Fibroblast of skin of left quadriceps (primary cell): ENCODE measurements at places on chromosomes 13 and 19.

DNA sequence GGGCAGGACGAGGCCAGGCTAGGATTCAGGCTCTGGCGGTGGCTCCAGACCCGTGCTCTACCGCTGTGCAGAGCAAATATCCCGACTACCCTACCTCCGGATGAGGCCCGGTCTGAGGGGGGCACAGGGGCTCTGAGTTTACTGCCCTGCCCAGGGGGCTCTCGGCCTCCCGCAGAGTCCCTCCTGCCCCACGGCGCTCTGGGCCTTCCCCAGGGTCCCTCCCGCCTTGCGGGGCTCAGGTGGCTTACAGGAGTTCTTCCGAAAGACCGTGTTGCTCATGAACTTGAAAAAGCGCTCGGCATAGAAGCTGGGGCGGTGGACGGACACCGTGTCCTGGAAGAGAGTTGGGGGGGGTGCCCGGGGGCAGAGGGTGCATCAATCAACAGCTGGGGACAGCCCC is 19.1 kb upstream of the CACTIN start:
- no peak for DNase-seq

GRCh38 chr19:33784432-33784831 is 12.2 kb upstream of the KCTD15 start:
- no peak for DNase-seq

GRCh38 chr19:18306209-18306887 is 16.5 kb downstream of the LSM4 start:
- DNase-seq = no peak

- DNase-seq = peak; percentile 77
These were observed 4.4 kb upstream of the SBK3 start for GRCh38 chr19:55549500-55550320.

DNA sequence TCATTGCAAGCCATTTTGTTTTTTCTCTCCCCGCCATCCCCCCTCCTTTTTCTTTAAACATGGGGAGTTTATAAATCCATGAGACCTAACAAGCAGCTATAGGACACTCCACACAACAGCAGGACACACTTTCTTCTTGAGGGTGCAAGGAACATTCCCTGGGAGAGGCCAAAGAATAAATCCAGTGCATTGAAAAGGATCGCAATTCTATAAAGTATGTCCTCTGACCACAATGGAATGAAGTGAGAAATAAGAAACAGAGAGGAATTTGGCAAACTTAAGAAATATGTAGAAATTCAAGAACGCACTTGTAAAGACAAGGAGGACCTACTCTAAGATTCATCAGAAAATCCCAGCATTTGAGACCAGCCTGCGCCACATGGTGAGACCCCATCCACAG is 11.9 kb downstream of the KLF2 start:
- DNase-seq = peak; percentile 60

GRCh38 chr13:111286162-111286561 is 34.3 kb upstream of the TEX29 start:
- DNase-seq = no peak

DNA sequence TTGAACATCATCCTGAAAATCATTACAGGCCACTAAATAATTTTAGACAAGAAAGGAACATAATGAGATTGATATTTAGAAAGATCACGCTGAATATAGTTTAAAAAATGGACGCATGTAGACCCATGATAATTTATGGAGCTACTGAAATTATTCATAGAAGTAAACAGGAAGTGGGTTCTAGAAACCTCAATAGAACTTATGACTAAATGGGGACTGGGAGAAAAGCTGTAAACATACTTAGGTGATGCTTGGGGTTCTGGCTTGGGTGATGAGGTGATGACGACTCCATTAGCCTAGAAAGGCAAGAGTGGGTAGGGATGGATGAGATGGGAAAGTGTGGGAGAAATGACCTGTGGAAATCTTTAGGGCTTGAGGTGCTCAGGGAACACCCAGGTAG is 484.0 kb downstream of the MYO16 start:
- no peak for DNase-seq

GRCh38 chr19:14048443-14049153 is 13.3 kb downstream of the PALM3 start:
- DNase-seq = no peak

- DNase-seq = no peak
These were observed 1.4 kb downstream of the CIC start for GRCh38 chr19:42270346-42271044.

- DNase-seq = no peak
These were observed 29.5 kb upstream of the AKT2 start for GRCh38 chr19:40314656-40315055.

DNA sequence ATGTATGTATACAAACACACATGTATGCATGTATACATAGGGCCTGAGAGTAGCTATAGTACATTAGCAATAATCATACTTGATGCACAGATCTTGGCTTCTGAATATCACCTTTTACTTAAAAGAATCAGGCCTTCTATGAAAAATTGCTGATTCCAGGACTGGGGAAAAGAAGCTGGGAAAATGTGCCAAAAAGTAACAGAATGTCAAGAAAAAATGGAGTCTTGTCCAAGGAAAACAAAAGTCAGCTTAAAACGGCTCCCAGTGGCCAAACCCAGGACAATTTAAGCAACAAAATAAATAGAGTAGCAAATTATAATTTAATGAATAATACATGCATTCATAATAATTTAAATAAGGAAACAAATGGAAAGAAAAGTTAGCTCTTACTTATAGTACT is 2104.9 kb downstream of the PCDH9 start:
- DNase-seq = no peak

- no peak for DNase-seq
These were observed 42.8 kb downstream of the TRPM4 start for GRCh38 chr19:49200238-49200862.

DNA sequence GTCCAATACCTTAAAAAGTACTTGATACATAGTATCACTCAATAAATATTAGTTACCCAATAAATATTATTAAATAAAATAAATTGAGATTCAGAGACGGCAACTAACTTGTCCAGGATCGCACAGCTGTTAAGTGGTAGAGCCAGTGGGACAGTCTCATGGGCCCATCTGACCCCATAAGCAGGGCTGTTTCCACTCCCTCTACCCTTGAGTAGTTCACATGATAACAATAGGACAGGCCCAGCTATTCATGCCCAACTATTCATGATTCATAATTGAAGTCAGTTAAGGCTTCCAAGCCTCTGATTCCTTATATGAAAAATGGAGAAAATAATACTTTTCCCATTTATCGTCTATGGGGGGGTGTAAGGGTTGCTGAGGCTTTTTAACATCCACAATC is 78.2 kb downstream of the C13orf42 start:
- no peak for DNase-seq

DNA sequence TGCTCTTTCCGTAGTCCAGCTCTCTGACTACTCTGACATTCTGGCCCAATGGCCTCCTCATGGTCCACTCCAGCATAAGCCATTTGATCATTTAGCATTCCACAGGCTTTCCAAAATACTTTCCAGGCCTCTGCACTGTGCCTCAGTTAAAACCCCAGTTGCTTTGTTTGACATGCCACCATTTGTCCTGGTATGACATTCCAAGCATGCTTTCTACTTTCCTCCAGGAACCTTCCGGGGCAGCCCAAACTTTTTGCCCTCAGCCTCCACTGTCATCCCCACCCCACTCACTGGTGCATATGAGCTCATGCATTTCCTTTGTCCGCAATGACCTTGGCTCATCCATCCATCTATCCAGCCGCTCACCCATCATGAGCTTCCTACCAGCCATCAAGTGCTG is 41.8 kb upstream of the WASF3 start:
- DNase-seq = no peak

DNA sequence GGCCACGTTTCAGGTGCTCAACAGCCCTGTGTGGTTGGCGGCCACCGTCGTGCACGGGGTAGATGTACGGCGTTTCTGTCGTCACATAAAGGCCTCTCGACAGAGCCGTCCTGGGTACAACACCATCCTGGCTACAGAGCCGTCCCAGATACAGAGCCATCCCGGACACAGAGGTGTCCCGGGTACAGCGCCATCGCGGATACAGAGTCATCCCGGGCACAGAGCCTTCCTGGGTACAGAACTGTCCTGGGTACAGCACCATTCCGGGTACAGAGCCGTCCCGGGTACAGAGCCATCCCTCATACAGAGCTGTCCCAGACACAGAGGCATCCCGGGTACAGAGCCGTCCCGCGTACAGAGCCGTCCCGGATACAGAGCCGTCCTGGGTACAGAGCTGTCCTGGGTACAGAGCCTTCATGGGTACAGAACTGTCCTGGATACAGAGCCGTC is 222.7 kb upstream of the SOX1 start:
- no peak for DNase-seq

DNA sequence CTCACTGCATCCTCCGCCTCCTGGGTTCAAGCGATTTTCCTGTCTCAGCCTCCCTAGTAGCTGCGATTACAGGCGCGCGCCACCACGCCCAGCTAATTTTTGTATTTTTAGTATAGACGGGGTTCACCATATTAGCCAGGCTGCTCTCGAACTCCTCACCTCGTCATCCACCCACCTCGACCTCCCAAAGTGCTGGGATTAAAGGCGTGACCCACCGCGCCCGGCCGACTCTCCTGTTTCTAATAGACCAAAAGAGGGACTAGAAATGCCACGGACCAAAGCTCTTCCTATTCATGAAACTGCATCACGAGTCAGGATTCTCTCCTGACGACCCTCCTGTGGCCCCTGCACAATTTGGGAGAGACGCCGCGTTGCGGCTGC is 563 bp downstream of the ZNF43 start:
- DNase-seq = no peak

DNA sequence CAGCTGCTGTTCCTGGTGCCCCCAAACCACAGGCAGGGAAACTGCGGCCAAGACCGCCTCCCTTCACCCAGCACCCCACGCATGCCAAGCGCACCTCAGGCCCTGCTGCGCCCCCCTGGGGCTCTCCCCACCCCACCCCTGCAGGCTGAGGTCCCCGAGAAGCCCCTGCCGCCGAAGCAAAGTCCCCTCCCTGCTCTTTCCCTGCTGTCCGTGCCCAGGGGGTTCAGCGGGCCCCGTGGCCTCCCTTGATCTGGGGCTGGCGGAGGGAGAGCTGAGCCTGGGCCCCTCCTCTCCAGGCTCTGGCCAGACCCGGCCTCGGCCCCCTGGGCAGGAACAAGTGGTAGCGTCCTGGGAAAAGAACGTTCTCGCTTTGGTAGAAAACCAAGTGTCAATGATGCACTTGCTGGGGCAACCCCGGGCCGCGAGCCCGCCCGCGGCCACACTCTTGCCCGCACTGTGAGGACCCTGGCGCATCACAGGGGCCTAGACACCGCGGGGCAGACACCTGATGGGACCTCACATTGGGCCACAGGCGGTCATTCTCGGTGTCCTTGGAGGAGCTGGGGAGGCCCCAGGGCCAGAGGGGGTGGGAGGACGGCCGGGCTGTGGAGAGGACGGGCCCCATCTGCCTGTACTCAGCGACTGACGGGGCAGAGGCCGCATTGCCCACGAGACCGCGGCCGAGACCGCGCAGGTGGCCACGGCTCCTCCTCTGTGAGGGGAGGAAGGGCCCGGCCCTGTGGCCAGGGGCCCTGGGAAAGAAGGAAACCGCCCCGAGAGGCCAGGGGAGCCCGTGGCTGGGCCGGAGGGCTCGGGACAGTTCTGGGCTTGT is 29.0 kb downstream of the GPX4 start:
- no peak for DNase-seq

DNA sequence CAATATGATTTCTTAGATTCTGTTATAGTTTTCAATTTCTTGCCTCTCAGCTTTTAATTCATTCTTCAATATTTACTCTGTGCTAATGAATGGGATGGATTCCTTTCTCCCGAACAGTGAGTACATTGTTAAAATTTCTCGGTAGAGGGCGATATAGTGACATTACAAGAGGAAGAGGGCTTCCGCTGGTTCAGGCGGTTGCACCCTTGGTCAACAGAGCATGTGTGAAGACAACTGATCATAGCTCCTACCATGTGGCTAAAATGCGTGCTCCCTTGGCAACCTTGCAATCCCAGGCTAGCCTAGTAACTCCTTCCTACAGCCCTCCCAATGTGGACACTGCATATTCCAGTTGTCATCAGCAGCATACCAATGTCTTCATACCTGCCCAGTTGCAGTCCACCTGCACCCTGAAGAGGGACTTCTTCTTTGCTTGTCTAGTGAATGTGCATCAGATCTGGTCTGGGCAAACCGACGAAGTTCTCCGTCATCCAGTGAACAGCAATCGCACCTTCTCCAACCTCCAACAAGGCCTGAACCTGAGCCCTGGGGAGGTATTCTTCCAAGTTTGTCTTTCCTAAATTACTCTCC is 653.0 kb upstream of the GPC6 start:
- peak; percentile 3 for DNase-seq

- DNase-seq = no peak
These were observed 11.8 kb upstream of the SHD start for GRCh38 chr19:4267101-4267900.

DNA sequence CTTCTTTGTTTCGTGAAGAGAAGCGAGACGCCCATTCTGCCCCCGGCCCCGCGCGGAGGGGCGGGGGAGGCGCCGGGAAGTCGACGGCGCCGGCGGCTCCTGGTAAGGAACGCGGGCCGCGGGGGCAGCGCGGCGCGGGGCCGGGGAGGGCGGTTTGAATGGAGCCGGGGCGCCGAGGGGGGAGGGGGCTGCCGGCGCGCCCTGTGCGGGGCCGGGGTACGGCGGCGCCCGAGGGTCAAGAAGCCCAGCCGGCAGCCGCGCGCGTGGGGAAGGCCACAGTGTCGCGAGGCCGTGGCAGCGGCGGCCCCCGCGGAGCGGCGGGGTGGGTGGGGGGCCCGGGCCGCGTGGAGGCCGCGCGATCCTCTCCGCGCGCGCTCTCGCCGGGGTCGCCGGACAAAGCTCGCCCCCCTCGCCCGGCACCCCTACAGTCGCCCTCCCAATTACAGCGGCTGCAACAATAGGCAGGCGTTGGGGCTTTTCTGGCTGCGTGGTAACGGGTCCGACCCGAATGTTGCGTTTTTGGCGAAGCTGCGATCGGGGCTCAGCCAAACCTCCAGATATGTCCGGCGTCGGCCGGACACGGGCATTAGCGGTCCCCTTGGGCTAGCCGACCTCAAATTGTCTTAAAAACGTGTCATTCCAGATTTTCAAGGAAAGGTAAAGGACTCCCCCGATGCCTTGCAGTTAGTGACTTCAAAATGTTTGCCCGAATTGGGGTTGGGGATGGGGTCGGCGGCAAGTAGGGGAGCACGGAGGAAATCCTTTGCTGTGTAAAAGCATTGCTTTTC is 437 bp downstream of the SMARCA4 start:
- no peak for DNase-seq

DNA sequence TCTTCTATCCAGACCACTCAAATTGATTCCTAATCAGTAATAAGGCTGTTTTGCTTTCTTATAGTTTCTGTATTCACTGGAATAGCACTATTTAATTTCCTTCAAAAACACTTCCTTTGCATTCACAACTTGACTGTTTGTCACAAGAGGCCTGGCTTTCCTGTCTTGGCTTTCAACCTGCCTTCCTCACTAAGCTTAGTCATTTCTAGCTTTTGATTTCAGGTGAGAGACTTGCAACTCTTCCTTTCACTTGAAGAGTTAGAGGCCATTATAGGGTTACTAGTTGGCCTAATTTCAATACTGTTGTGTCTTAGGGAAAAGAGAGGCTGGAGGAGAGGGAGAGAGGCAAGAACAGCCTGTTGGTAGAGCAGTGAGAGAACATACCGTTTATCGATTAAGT is 47.0 kb downstream of the SACS start:
- DNase-seq = no peak
